Ureter (tissue), 1 donor: ENCODE measurements at places on chromosomes 4 and X. TPM values are rescaled to one million over a fixed set of nuclear protein-coding genes. Genes with fewer than 3 reads are reported as not detected.

The MAGEA2B gene
- not detected for total RNA-seq

The ELOVL6 gene
- 62.3 TPM for total RNA-seq

The OTUD4 gene
- 46.2 TPM for total RNA-seq

The ZIC3 gene
- total RNA-seq = not detected

The BGN gene
- total RNA-seq = 77.5 TPM

The UCP1 gene
- total RNA-seq = not detected

The PCDH18 gene
- 13.7 TPM for total RNA-seq

The FAM120C gene
- total RNA-seq = 17.2 TPM

The ARHGAP6 gene
- 29.6 TPM for total RNA-seq

The AGTR2 gene
- total RNA-seq = not detected

The RAP1GDS1 gene
- 56.7 TPM for total RNA-seq

The BANK1 gene
- total RNA-seq = 14.1 TPM

The CSAG3 gene
- not detected for total RNA-seq

The PDZD4 gene
- 10.6 TPM for total RNA-seq

The ANK2 gene
- 31.4 TPM for total RNA-seq

The GABRE gene
- total RNA-seq = 97.8 TPM

The MAGED4 gene
- total RNA-seq = 10.9 TPM

The TDO2 gene
- total RNA-seq = 1.0 TPM

The GAK gene
- total RNA-seq = 150 TPM

The ADAM29 gene
- total RNA-seq = not detected

The DAPP1 gene
- 25.3 TPM for total RNA-seq

The GUCY1A1 gene
- 21.0 TPM for total RNA-seq

The DUX4 gene
- total RNA-seq = 0.29 TPM

The FRAS1 gene
- 12.4 TPM for total RNA-seq

The ASB9 gene
- 2.0 TPM for total RNA-seq

The UGT8 gene
- total RNA-seq = 2.2 TPM

The NSUN7 gene
- total RNA-seq = 8.5 TPM

The TMPRSS11F gene
- total RNA-seq = not detected

The FAT1 gene
- total RNA-seq = 185 TPM

The TLR3 gene
- total RNA-seq = 28.6 TPM

The PORCN gene
- 12.7 TPM for total RNA-seq

The SLC10A6 gene
- total RNA-seq = 1.6 TPM

The NHSL2 gene
- 14.6 TPM for total RNA-seq

The RAB40AL gene
- 2.3 TPM for total RNA-seq

The CXCL9 gene
- total RNA-seq = 1.2 TPM

The MAGEA4 gene
- not detected for total RNA-seq

The BCORL1 gene
- total RNA-seq = 12.6 TPM

The ARX gene
- total RNA-seq = not detected

The PPP2R2C gene
- 2.8 TPM for total RNA-seq

The NAA11 gene
- not detected for total RNA-seq

The PAGE1 gene
- total RNA-seq = not detected

The TMSB15B gene
- 6.1 TPM for total RNA-seq

The BEX5 gene
- 3.7 TPM for total RNA-seq

The ARHGAP36 gene
- not detected for total RNA-seq
